ENCODE measurements at places on chromosomes 12 and 14. TPM values are rescaled to one million over a fixed set of nuclear protein-coding genes. Genes with fewer than 3 reads are reported as not detected.

Gene RNU4-1
- under 0.01 TPM for total RNA-seq

Gene PTCSC3
- total RNA-seq = not detected

Gene CPM
- total RNA-seq = 34.6 TPM

Gene ITGA7
- 52.1 TPM for total RNA-seq

Gene AVPR1A
- total RNA-seq = 2.0 TPM

Gene SDR9C7
- total RNA-seq = not detected

Gene TMCC3
- total RNA-seq = 1.3 TPM

Gene LYSET
- 5.4 TPM for total RNA-seq

- no peak for DNase-seq
Observed at GRCh38 chr14:54848910-54849309, 53.7 kb downstream of the GCH1 start.

DNA sequence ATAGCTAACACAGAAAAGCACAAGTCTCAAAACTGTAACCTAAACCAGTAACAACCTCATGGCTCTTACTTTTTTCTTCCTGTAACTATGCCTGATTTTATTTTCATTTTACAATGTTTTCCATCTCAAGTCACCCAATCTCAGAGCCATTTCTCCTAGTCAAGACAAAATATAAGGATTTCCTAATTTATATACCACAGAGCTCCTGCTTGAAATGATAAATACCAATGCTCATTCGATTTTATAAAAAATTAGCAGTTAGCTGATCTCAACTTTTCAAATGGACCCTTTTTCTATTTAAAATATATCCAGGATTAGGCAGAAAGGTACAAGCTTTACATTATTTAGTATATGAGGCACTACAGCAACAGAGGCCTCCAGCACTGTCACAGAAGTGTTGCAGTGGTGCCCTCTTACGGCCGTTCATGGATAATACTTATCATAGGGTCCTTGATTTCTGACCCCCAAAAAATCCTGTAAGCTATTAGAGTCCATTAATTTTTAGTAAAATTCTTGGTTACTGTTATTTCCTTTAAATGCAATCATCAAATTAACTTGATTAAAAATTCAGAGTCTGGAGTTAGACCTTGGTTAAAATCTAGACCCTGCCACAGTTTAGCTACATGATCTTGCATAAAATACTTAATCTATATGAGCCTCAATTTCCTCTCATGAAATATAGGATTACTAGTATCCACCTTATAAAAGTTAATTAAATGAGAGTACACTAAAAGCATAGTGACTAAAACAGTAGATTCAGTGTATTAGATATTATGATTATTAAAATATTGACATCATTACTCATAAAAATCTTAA lies 68.3 kb downstream of the SEC23A start:
- DNase-seq = peak; percentile 49

DNA sequence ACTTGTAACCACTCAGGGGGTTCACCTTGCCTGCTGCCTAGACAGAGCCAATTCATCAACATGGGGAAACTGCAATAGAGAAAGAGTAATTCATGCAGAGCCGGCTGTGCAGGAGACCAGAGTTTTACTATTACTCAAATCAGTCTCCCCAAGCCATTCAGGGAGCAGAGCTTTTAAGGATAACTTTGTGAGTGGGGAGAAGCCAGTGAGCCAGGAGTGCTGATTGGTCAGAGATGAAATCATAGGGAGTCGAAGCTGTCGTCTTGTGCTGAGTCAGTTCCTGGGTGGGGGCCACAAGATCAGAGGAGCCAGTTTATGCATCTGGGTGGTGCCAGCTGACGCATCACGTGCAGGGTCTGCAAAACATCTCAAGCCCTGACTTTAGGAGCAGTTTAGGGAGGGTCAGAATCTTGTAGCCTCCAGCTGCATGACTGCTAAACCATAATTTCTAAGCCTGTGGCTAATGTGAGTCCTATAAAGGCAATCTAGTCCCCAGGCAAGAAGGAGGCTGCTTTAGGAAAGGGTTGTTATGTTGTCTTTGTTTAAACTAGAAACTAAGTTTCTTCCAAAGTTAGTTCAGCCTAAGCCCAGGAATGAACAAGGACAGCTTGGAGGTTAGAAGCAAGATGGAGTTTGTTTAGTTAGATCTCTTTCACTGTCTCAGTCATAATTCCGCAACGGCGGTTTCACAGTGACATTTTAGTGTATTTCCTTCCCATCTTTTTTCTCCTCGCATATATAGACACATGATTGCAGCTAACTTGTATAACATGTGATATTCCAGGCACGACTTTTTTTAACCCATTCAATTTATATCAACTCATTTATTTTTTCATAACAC lies 68.9 kb upstream of the NCOR2 start:
- DNase-seq = no peak

- no peak for DNase-seq
Observed at GRCh38 chr14:80078501-80078900, 132.8 kb downstream of the DIO2 start.

DNA sequence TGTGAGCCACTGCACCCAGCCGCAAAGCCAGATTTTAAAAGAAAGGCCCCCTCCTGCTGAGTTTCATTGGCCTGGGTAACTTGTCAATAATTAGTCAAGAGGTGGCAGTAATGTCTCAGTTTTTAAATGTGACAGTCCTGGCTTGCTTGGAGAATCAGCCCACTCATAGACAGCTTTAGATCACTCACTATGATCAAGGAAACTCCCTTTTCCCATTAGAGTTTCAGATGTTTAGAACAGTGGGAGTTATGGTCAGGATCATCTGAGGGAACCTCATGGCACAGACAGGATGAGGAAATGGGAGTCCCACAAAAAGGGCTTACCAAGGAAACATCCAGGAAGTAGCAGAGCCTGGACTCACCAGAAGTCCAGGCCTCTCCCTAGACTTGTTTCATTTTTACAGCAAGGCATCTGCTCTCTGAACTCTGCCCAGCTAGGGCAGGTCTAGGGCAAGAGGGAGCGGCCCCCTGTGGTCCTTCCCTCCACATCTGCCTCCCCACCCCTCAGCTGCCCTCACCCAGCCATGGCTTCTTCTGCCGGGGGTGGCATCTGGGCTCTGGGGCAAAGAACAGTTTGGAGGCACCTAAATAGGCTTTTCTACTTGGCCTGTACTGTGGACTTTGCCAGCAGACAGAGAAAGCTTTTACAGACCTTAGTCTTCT lies 11.2 kb downstream of the BCL2L14 start:
- DNase-seq = peak; percentile 5

DNA sequence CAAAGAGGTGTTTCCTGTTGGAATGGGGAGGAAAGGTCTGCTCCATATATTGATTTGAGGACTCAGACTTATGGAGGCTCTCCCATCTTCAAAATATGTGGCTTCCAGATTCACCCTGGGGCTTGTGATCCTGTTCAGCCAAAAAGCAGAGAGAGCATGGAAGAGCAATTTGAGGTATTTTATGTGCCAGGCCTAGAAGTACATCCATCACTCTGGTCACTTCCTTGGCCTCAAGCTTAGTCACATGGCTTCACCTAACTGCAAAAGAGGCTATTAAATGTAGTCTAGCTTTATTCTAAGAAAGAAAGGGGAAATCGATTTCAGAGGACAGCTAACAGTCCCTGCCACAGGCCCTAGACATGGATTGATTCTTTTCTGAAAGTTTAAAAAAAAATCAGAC lies 86.2 kb downstream of the C12orf50 start:
- no peak for DNase-seq

DNA sequence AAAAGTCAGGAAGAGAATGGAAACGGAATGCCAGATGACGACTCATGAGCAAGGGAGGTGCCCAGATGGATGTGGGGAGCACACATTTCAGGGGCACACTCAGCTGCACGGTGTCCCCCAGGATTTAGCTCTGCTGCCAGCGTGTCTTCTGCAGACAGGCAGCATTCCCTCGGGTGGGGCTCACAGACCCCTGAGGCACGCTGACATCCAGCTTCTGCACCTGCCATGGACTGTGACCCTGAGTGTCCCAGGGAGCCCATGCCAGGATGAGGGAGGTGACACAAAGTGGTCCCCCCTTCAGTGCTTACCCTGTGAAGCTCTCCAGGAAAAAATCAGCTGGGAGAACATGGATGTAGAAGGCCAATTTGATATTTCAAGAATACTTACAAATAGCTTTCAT lies 84.2 kb downstream of the PIWIL1 start:
- DNase-seq = no peak

DNA sequence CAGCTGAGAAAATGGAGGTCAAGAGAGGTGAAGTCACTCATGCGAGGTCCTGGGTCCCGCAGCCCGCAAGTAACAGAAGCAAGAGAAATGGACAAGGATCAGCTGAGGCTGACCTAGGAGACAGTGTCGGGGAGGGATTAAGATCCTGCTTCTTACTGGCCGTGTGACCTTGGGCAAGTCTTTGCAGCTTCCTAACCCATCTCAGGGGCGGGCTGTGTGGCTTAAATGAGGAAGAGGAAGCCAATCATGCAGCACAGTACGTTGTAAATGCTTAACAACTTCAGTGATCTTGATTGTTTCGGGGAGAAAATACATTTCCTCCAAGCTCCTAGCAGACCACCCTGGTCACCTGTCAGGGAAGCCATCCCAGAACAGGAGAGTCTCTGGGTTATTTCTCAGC lies 7.1 kb upstream of the PGF start:
- DNase-seq = no peak

- DNase-seq = no peak
Observed at GRCh38 chr12:131275824-131276223, 322.1 kb downstream of the ADGRD1 start.

GRCh38 chr14:70808416-70809224 lies 693 bp downstream of the MAP3K9 start:
- DNase-seq = peak; percentile 38

DNA sequence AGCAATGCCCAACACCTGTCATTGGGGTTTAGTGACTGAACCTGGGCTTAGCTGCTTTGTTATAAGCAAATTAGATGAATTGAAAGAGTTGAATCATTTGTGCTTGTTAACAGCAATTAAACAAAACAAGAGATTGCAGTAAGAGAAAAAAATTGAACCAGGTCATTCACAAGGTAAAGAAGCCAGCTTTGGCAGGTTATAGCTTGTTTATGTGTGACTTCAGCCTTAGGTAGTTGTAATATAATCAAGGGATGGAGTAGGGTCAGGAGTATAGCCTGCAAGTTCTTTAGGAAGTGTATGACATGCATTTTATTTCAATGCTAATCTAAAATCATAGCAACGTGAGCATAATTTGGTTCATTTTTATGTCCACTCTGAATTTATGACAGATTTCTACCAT lies 63.4 kb upstream of the PLEKHG3 start:
- DNase-seq = no peak

- DNase-seq = peak; percentile 51
Observed at GRCh38 chr14:103329401-103330347, 4.4 kb upstream of the EIF5 start.

- DNase-seq = no peak
Observed at GRCh38 chr12:50803230-50803875, 39.4 kb upstream of the TMPRSS12 start.

GRCh38 chr12:25730489-25731349 lies 177.6 kb upstream of the LMNTD1 start:
- no peak for DNase-seq

DNA sequence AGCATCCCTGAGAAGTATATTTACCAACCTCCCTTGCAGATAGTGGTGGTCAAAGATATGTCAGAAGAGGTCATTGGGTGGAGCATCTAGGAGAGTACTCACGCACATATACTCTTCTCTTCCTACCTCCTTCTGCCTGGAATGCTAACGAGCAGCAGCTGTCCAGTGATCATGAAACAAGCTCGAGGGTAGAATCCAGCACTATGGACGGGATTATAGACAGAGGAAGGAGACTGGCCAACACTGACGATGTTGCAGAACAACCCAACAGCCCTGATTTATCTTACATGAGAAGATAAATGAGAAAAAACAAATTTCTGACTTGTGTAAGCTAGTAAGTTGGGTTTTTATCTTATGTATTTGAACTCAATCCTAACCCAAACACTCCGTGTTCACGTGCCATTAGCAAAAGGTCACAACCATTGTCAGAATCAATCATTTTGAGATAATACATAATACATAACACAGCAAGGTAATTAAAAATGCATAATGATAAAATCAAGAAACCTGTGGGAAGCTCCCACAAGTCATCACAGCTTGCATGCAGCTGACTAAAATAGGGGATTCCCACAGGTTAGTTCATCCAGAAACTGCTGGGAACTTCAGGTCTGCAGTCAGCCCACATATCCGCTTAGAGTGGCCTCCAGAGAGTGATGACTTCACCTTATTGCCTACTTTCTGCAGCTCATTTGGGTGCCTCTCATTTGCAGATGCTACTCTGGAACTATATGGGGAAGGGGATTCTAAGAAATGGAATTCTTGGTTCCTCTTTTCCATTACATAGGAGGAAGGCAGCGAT lies 36.3 kb upstream of the STK38L start:
- DNase-seq = peak; percentile 19

DNA sequence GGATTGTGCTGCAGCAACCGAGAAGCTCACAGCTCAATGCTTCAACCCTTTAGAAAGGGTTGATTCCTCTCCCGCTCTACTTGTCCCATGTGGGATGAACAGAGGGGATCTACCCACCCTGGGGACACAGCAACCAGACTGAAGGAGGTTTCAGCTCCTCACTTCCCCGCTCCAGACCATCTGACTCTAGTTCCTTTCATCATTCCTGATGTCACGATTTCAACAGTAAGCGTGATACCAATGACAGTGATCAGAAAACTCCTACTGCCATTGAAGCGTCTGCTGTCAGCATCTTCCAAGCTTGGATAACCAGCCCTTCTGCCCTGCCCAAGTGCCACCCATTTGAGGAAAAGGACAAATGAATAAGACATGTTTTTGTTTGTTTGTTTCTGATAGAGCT lies 14.3 kb downstream of the SERPINA1 start:
- DNase-seq = no peak

DNA sequence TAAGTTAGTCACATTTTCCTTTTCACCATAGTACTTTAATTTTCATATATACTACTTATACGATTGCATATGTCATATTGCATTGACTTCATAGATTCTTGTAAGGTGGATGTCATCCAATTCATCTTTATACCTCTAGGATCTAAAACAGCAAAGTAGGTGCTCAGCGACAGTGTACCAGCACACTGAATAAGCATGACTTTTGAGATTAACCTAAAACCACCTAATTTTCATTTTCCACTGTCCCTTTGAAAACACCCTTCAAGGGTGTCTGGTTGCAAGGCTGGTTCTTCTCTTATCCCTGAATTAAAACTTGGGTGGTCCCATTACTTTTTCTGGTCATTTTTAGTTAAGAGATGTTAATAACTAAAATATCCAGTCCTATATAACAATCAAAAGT lies 4.4 kb downstream of the GPR19 start:
- DNase-seq = no peak
